Activated naive CD8-positive, alpha-beta T cell treated with anti-CD3 and anti-CD28 coated beads, Interleukin-2, amount 10 ng/mL, durations not matched to agents 7 days and 5 days (primary cell): ENCODE measurements at places on chromosomes 4 and X. TPM values are rescaled to one million over a fixed set of nuclear protein-coding genes. Genes with fewer than 3 reads are reported as not detected.

- H3K4me1 ChIP-seq = peaks cover 46% of the 10 kb centered on the region
- H3K27me3 ChIP-seq = peaks cover 2% of the 10 kb centered on the region
- H3K4me3 ChIP-seq = no peak overlapping the region
- H3K36me3 ChIP-seq = peaks cover 2% of the 10 kb centered on the region
Observed at GRCh38 chr4:140091305-140091704, 62.7 kb downstream of the MAML3 start.

- no peak overlapping the region for H3K27ac ChIP-seq
- DNase-seq = no peak
- H3K36me3 ChIP-seq = no peaks in the 10 kb centered on the region
- H3K27me3 ChIP-seq = peaks cover 10% of the 10 kb centered on the region
- no peaks in the 10 kb centered on the region for H3K4me1 ChIP-seq
Observed at GRCh38 chr4:114192854-114193253, 213.4 kb upstream of the ARSJ start.

DNA sequence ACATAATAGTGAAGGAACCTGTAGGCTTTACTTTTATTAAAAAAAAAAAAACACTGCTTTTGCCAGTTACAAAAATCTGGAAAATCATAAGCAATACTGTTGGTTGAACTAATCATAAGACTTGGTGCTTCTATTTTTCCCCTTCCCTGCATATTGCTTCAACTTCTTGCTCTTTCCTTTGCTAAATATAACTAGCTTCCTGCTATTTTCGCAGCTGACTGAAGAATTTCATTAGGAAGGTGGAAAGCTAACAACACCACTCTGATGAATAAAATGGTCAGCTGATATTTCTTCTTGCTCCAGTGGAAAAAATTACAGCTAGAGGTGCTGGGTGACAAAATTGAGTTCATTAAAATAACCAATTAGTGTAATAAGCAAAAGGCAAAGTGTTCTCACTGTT lies 39.3 kb downstream of the MEPE start:
- no peak for DNase-seq
- H3K36me3 ChIP-seq = no peaks in the 10 kb centered on the region

DNA sequence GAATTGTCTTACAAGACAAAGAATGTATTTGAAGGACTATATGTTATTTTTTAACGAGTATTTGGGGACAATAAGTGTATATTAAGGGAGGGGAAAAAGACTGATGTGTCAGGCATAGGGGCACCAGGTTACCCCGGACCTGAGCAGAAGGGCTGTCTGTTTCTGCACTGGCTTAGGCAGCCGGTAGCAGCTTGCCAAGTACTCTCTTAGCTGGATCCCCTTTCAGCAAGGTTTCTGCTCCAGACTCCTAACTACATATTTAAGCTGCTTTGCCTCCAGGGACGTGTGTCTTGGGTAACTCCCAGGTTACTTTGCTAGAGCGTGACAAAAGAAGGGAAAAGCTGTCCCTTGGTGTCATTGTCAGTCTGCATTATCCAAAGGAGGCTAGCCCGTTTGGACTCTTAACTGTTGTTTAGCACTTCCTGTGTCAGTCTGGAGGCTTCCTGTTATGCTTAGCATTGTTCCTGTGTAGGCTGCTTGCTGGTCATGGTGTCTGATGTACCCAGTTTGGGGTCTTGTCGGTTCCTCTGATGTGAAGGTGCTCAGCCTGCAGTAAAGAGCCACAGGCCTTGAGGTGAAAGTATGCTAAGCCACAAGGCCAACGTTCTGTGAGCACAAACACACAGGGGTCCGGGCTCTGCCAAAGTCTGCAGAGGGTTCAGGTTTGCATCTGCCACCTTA lies 11.6 kb downstream of the CXCR3 start:
- peak overlapping the region; percentile 72 for H3K4me3 ChIP-seq

DNA sequence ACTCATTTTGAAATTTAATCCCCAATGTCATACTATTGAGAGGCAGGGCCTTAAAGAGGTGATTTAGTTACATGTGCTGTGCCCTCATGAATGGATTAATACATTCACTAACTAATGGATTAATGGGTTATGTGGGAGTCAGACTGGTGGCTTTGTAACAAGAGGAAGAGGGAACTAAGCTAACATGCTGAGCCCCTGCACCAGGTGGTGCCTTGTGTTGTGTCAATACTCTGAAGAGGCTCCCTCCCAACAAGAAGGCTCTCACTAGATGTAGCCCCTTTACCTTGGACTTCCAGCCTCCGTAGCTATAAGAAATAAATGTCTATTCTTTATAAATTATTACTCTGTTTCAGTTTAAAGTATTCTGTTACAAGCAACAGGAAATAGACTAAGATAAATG lies 411.9 kb upstream of the EMCN start:
- no peak overlapping the region for H3K27ac ChIP-seq
- peaks cover 14% of the 10 kb centered on the region for H3K27me3 ChIP-seq

Gene SSX4B
- not detected for total RNA-seq

Gene NUDT11
- 0.65 TPM for total RNA-seq

- H3K27me3 ChIP-seq = peaks cover 5% of the 10 kb centered on the region
- no peaks in the 10 kb centered on the region for H3K36me3 ChIP-seq
- H3K4me1 ChIP-seq = no peaks in the 10 kb centered on the region
Observed at GRCh38 chr4:185764876-185765275, 47.1 kb downstream of the SORBS2 start.

DNA sequence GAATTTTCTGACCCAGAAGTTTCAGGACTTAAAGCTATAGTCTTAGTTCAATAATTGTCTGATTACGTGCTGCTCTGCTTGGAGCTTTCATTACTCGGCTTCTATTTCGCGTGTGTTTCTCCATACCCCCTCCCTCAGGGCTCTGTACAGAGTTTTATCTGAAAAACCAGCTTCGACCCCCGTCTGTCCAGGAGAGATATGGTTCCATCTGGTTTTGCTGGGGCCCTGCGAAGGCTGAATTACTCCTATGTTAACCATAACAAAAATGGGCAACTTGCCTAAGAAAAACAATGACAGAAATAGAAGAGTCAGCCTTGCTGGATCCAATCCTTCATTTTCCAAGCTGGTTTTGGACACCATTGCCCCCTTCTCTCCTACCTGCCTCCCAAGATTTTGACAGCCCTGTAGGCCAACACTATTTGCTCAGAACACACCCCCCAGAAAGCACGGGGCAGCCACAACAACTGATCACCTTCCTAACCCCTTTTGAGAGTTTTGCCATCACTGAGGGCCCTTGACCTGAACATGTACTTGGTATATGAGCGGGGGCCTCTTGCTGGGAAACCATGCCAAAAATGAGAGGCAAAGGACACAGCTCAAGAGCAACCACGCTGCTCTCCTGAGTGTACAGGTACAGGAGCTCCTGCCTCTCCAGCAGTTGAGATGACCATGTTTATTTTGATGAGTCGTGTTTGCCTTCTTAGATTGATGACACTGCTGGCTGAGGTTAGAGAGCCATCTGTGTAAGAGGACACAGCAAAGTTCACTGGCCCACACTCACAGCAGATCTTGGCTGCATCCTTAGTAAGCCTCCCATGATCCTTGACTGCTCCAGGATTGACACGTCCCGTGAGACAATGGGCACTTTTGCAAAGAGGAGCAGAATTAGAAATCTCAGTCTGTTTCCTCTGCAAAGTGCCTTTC lies 36.2 kb upstream of the ATP6AP2 start:
- no peak overlapping the region for H3K4me3 ChIP-seq
- no peaks in the 10 kb centered on the region for H3K27me3 ChIP-seq
- peaks cover 6% of the 10 kb centered on the region for H3K4me1 ChIP-seq
- H3K36me3 ChIP-seq = no peaks in the 10 kb centered on the region
- H3K27ac ChIP-seq = no peak overlapping the region

Gene FAM53A
- total RNA-seq = 0.54 TPM

DNA sequence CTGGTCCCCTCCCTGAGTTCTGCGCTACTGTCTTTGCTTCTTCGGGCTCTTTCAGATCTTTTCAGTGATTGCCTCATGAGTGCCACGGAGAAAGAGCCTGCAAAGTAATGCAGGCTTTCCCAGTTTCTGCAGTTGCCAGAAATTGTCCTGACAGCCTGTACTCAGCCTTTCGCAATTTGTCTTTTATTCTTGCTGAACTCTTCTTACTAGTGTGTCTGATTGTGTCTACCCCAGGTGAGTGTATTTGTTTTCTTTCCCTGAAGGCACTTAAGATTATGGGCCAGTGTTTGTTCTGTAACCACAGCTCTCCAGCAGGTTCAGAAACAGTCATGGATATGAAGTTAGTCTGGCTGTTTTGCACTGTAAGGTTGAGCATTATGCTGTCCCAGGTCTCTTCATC lies 47.1 kb downstream of the FAM193A start:
- DNase-seq = no peak
- H3K27ac ChIP-seq = no peak overlapping the region
- H3K27me3 ChIP-seq = no peaks in the 10 kb centered on the region
- no peak overlapping the region for H3K4me3 ChIP-seq

DNA sequence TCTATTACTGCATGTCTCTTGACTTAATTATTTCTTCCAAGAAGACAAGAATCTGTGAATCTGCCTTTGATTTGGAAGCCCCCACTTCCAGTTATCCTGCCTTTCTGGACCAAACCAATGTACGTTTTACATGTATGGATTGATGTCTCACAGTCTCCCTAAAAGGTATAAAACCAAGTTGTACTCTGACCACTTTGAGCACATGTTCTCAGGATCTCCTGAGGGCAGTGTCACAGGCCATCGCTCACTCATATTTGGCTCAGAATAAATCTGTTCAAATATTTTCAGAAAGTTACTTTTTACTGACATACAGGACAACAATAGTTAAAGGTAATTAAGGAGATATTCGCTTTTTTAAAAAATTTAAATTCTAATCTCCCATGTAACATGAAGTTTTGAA lies 188.6 kb upstream of the CPXCR1 start:
- H3K27me3 ChIP-seq = no peaks in the 10 kb centered on the region
- H3K4me1 ChIP-seq = no peaks in the 10 kb centered on the region
- H3K27ac ChIP-seq = no peak overlapping the region
- no peak for DNase-seq
- no peak overlapping the region for H3K4me3 ChIP-seq
- no peaks in the 10 kb centered on the region for H3K36me3 ChIP-seq

DNA sequence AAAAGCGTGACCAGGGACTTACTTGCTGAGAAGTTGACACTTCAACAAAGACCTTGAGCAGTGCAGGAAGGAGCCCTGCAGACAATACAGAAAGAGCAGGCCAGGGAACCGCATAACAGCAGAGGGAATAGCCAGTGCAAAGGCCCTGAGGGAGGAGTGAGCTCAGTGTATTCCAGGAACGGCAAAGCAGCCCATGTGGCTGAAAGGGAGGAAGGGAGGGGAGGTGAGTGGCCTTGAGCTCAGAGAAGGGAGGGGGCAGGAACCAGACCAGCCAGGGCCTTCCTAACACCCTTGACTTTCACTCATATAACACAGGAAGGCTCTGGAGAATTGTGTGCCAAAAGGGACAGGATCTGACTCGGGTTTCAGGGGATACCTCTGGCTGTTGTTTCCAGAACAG lies 112.2 kb downstream of the BCOR start:
- no peaks in the 10 kb centered on the region for H3K36me3 ChIP-seq
- no peak overlapping the region for H3K4me3 ChIP-seq
- no peak overlapping the region for H3K27ac ChIP-seq
- no peak for DNase-seq

GRCh38 chr4:42588909-42589308 lies 68.0 kb downstream of the ATP8A1 start:
- no peak overlapping the region for H3K4me3 ChIP-seq
- H3K27ac ChIP-seq = no peak overlapping the region
- no peak for DNase-seq
- H3K27me3 ChIP-seq = no peaks in the 10 kb centered on the region
- H3K4me1 ChIP-seq = no peaks in the 10 kb centered on the region
- H3K36me3 ChIP-seq = peaks cover 22% of the 10 kb centered on the region

Gene WDR17
- total RNA-seq = 0.58 TPM

Gene PSAPL1
- total RNA-seq = not detected

Gene IL2
- 1.7 TPM for total RNA-seq

- no peaks in the 10 kb centered on the region for H3K4me1 ChIP-seq
- no peaks in the 10 kb centered on the region for H3K36me3 ChIP-seq
- no peaks in the 10 kb centered on the region for H3K27me3 ChIP-seq
Observed at GRCh38 chrX:153455571-153455970, 9.7 kb upstream of the TREX2 start.

GRCh38 chr4:156413239-156414135 lies 459.8 kb upstream of the CTSO start:
- no peaks in the 10 kb centered on the region for H3K27me3 ChIP-seq
- no peaks in the 10 kb centered on the region for H3K4me1 ChIP-seq
- H3K4me3 ChIP-seq = no peak overlapping the region
- no peaks in the 10 kb centered on the region for H3K36me3 ChIP-seq

- H3K4me1 ChIP-seq = no peaks in the 10 kb centered on the region
- no peaks in the 10 kb centered on the region for H3K27me3 ChIP-seq
- H3K4me3 ChIP-seq = no peak overlapping the region
- H3K36me3 ChIP-seq = peaks cover 5% of the 10 kb centered on the region
Observed at GRCh38 chr4:150593996-150594395, 12.0 kb downstream of the MAB21L2 start.

- peaks cover 2% of the 10 kb centered on the region for H3K27me3 ChIP-seq
- H3K36me3 ChIP-seq = peaks cover 25% of the 10 kb centered on the region
- peak overlapping the region; percentile 67 for H3K4me3 ChIP-seq
- H3K4me1 ChIP-seq = peaks cover 21% of the 10 kb centered on the region
Observed at GRCh38 chrX:78650906-78651437, 8.2 kb downstream of the RTL3 start.

Gene EPHA5
- not detected for total RNA-seq

Gene AREG
- 0.40 TPM for total RNA-seq

Gene ADGRL3
- not detected for total RNA-seq

Gene FGF13
- total RNA-seq = not detected

- peaks cover 5% of the 10 kb centered on the region for H3K4me1 ChIP-seq
- no peak for DNase-seq
- peaks cover 5% of the 10 kb centered on the region for H3K27me3 ChIP-seq
- H3K36me3 ChIP-seq = no peaks in the 10 kb centered on the region
- no peak overlapping the region for H3K4me3 ChIP-seq
Observed at GRCh38 chr4:183832776-183833450, 72.2 kb upstream of the STOX2 start.

Gene TMPRSS11F
- not detected for total RNA-seq

DNA sequence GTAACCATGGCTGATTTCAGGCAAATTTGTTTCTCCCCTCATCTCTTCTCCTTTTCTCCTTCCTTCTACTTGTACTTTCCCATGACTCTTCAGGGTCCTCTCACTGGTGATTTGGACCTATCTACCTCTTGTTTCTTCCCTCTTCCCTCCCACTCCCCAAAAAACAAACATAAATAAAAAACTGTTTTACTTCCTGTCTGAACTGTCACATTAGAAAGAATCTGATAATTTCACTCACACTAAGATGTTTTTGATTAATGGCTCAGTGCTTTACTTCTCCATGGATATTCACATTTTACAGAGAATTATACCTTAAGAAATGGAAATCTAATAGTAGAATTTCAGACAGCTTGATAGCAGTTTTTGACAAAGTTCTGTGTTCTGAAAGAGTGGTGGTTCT lies 7.2 kb downstream of the STK26 start:
- H3K27ac ChIP-seq = peak overlapping the region; percentile 30
- peaks cover 24% of the 10 kb centered on the region for H3K36me3 ChIP-seq
- H3K4me1 ChIP-seq = peaks cover 49% of the 10 kb centered on the region
- H3K4me3 ChIP-seq = no peak overlapping the region
- H3K27me3 ChIP-seq = no peaks in the 10 kb centered on the region

GRCh38 chrX:135981668-135982067 lies 3.6 kb upstream of the SLC9A6 start:
- H3K4me3 ChIP-seq = no peak overlapping the region
- peaks cover 5% of the 10 kb centered on the region for H3K27me3 ChIP-seq
- DNase-seq = no peak
- H3K36me3 ChIP-seq = peaks cover 3% of the 10 kb centered on the region
- H3K27ac ChIP-seq = no peak overlapping the region
